Stimulated activated CD4-positive, alpha-beta T cell treated with anti-CD3 and anti-CD28 coated beads, TNF-alpha, amount 100 ng/mL, for 4 hours (primary cell): ENCODE measurements at places on chromosomes 6 and 20.

DNA sequence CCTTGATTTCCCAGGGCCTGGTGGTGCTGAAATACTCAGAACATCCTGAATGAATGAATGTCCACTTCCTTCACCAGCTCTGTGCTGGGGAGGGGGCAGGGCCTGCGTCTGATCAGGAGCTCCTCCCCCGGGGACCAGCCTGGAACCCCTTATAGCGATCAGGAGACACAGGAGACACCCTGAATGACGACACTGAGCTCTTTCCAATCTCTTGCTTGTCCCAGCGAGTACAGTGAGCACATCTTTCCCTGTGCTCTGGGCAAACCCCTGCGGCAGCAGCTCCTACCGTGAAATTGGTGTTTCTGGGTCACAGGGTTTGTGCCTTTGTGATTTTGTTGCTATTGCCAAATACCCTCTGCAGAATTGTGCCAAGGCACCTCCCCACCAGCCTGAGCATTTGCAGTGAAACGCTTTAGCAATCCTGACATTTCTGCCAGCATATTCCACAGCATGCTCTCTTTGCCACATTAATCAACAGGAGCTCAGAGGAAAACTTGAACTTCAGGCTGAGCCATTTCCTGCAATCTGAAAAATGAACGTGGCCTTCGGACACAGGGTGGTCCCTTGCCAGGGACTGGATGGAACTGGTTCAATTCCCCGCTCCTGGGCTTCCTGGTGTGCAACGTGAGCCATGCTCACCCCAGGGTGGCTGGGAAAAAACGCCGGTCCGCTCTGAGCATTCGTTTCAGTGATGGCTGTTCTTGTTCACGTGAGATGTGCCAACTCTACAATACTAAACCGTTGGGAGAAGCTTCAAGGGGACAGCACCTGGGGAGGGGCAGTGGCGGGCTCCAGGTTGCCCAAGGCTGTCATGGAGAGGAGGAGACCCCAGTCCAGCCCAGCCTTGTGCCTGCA is 23.1 kb upstream of the MRGBP start:
- no peak for DNase-seq

DNA sequence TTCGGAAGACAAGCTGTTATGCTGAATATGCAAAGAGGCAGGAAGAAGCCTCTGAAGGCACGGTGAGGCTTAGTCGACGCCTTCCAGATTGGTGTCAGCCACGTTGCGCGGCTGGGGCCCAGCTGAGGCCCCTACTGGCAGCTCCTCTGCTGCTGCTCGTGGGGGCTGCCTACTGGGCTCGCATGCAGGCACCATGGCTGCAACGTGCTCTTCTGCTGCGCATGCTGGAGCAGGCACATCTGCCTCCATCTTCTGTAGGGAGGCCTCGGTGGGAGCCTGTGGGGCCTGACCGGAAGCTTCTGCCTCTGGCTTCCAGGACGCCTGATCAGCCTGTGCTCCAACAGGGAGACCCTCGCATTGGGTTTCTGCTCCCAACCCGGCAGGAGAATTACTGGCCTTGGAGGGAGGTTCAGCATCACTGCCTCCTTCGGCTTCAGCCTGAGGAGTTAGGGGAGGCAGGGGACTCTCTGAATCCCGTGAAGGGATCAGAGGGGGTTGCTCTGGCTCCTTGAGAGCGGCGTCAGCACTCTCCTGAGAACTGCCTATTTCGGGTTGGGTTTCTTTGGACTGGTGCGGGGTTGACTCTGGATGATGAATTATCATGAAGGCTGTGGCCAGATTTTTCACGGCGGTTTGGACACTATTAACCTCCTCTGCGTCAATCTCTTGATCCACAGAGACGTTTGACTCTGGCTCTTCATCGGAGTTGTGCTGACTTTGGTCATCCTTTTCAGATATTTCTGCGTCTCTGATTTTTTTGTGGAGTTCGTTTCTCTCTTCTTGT is 49.1 kb downstream of the TXLNB start:
- no peak for DNase-seq

DNA sequence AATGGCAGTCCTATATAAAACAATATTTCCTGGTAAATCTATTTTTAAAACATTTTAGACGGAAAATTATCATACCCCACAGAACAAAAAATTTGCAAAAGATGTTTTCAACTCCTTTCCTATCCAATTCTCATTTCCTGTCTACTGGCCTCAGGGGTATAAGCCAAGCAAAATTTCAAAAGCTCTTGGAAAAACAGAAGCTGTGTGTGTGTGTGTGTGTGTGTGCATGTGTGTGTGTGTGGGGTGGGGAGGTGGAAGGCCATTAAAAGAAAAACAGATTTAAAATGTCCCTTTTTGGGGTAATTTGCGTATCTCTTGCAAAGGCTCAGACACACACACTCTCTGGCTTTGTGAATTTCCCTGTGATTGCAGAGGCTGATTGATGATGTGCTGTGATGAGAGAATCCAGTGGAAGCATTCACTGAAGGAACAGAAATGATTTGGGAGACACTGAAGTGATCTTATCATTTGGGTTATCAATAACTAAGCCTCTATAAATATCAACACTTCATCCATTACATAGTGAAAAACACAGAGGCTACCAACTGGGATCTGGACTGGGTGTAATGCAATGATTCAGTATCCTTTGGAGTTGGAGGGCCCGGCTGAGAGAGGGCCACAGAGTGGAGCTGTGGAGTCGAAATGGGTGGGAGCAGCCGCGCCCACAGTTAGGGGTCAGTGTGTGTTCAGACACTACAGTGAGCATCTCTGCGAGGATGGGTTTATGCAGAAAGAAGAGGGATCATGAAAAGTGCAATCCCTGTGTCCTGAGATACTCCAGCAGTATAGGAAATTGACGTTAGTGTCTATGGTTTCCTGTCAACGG is 106.8 kb upstream of the PREP start:
- DNase-seq: no peak

GRCh38 chr20:4109307-4109940 is 94.1 kb upstream of the RNF24 start:
- no peak for DNase-seq

- no peak for DNase-seq
These were observed 337.5 kb downstream of the ZFAND3 start for GRCh38 chr6:38156818-38157565.

DNA sequence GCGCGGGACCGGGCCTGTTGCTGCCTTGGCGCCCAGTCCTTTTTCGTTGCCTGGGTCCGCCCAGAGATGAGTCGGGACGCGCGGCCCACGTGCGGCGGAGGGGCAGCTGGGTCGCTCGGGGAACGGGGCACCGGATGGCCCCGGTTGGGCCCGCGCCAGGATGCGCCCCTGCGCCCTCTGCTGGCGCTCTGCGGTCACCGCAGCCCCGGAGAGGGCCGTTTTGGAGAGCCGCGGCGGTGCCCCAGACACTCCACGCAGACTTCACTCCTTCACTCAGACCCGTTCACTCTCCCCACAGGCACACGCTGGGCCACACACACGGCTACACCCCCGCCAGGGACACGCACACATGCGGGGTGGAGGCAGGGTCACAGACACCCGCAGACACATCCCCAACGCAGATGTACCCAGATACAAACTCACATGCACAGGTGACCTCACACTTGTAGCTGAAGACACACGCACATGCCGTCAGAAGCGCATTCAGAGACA is 38.8 kb downstream of the SRC start:
- DNase-seq: peak; percentile 55

DNA sequence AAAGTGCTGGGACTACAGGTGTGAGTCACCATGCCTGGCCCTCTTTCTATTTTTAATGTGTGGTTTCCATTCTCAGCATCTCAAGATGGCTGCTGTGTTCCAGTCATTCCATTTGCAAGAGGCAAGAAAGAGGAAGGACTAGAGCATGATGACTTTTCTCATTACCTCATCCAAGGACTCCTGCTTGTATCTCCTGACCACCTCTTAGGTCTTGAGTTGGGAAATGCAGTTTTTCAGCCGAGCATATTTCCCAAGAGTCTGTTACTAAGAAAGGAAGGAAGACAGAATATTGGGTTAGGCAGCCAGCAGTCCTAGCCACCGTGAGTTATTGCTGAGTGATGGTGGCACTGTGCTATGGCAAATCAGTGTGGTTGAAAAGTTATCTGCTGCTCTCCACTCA is 108.4 kb upstream of the INSM1 start:
- no peak for DNase-seq

- no peak for DNase-seq
These were observed 115.9 kb downstream of the DLL1 start for GRCh38 chr6:170174771-170175643.

DNA sequence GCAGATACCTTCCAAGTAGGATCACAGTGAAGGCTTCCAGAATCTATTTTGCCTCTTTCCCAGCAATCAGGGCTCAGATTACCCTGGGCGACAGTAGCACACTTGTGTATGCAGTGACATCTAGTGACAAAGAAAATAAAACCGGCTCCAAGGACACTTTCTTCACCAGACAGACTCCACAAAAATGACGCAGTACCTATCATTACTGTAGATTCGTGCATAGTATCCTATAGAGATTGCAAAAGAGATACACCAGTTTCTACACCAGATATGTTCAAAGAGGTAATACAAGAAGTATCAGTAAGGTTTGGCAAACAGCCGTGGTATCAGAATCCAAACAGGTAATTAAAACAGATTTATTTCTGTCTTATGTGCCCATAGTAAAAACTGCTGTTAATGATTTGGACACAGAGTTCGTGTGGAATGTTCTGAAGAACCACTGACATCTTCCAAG is 600.4 kb upstream of the JAG1 start:
- DNase-seq: no peak

- no peak for DNase-seq
These were observed 19.6 kb downstream of the RRBP1 start for GRCh38 chr20:17662333-17663039.

GRCh38 chr20:6466075-6466810 is 301.2 kb upstream of the BMP2 start:
- no peak for DNase-seq

DNA sequence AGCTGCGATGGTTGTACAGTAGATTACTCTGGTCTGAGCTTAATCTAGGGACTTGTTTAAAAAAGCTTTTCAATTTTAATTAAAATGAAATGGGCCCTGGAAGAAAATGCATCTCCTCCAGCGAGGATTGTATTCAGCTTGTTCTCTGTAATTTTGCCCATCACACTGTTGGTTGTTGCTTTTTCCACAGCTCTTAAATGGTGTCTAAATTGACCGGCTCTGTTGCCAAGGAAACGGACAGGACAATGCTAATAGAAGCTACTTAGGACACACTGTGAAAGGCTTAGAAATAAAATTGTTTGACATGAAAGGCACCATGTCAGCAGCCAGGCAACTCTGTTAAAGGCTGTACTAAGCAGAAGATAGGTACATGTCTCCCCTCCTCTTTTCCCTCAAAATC is 116.7 kb upstream of the NRSN1 start:
- DNase-seq: no peak

- DNase-seq: no peak
These were observed 12.1 kb upstream of the L3MBTL1 start for GRCh38 chr20:43495388-43495787.

DNA sequence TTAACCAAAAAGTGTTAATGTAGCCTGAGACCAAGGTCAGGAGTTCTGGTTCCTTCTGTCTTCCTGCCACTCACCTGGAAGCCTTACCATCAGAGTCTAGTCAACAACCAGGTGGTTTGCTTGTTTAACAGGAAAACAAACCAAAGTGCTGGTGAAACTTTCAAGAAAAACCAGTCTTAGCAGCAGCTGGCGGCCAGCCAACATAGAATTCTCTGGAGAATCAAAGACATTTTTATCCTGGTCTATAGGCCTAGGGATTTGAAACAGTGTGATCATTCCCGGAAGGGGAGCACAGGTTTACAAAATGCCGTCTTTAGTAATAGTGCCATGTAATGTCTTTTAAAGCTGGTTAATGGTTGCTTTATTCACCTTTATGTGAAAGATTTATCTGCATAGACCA is 146.6 kb upstream of the AKIRIN2 start:
- DNase-seq: no peak

DNA sequence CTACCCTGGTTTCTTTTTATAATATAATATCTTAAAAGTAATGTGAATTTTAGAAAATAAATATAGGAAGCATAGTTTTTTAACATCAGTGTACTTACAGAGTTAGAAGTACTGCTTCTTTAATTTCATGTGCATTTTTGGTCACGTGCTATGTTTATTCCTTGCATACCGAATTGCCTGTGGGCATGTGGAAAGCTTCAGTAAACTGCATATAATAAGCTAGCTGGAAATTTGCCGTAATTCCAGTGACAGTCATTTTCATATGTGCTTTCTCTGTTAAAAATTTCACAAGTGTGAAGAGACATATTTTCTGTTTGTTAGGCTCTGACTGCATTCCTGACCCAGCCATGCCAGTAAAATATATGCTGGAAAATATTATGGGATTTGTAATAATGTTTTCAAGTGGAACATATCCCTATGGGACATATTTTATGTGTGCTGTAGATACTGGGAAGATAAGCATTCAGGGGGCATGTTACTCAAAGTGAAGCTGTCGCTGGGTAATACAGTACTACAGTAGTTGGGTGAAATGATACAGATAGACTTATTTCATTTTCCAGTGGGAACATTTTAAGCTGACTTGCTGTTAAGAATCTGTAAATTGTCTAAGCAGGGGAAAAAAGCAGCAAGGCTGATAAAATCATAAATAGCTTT is 616.7 kb downstream of the FRK start:
- DNase-seq: no peak

- DNase-seq: no peak
These were observed 42.0 kb upstream of the MCHR2 start for GRCh38 chr6:100035873-100036653.

GRCh38 chr6:20455251-20455940 is 53.7 kb downstream of the E2F3 start:
- no peak for DNase-seq

DNA sequence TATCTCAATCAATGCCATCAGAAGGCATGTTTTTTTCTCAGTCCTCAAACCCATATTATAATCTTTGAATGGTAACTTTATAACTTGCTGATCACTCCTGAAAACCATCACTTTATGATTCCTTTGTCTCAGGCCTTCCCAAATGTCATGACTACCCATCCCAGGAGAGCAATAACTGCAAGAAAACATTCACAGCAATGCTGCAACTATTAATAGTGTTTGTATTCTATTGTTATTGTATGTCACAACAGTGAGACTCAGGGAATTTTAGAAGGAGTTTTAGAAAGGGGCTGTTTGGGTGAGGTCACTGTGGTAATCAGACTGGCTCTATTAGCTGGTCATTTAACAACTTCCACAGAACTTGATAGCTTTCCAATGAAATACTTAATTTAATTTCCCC is 301.4 kb upstream of the TBX18 start:
- DNase-seq: no peak

DNA sequence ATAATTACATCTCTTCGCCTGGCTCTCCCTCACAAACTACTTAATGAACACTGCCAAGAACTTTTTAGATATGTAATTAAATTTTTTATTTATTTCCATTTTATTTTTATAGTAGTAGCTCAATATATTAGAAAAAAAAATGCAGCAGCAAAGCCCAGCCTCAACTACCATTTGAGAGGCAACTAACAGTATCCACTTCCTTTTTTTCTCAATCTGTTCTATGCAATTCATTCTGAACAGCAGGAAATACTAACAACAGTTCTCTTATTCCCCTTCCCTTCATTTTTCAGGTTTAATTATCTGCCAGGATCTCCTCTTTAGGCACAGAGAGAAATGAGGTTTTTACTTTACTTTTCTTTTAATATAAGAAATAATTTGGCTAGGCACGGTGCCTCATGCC is 112.7 kb downstream of the ZNF217 start:
- DNase-seq: no peak
